Stromal cell of bone marrow (primary cell): ENCODE measurements at places on chromosomes 7 and 10.

DNA sequence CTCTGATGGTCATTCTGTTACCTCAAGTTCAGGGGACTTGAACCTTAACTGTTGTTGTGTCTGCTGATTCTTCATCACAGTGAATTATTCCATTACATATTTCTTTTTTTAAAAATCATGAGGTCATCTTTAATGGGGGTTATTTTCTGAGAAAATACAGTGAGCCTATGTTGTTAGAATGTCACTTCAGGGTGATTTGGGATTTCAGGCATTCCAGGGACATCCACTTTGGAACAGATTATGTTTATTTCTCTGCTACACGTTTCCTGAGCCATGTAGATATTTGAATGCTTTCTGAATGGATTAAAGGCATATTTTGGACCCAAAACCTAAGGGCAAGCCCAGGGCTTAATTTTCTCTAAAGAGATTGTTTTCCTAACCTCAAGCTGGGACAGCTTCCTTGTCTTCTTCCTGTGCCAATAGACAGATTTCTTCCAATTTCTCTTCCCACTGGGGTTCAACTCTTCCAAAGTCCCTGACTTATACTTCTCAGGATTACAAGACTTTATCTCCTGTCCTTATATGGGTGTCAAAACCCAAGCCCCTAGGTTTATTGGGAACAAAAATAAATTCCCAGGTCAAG is 271.7 kb downstream of the ARHGAP12 start:
- DNase-seq, result no peak

DNA sequence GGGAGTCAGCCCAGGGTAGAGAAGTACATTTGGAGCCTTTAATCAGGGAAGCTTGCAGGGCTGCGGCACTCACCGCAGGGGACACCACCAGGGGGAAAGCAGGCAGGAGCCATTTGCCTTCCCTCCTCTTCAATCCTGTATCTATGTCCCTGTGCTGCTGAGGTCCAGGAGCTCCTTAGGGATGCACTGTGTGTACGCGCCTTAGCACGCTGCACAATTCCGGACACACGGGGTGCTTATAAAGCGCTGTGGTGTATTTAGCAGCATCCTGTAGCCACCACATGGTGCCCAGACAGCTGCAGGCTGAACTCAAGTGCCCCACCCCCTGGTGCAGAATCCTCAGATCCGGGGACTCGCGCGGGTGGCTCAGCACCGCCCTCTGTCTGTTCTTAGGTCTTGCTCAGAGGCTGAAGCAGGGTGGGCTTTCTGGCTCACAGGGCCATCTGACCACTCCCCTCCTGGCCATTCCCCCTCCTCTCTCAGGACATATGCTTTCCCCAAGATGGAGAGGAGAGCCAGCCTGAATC is 421.4 kb downstream of the SDK1 start:
- DNase-seq, result no peak

DNA sequence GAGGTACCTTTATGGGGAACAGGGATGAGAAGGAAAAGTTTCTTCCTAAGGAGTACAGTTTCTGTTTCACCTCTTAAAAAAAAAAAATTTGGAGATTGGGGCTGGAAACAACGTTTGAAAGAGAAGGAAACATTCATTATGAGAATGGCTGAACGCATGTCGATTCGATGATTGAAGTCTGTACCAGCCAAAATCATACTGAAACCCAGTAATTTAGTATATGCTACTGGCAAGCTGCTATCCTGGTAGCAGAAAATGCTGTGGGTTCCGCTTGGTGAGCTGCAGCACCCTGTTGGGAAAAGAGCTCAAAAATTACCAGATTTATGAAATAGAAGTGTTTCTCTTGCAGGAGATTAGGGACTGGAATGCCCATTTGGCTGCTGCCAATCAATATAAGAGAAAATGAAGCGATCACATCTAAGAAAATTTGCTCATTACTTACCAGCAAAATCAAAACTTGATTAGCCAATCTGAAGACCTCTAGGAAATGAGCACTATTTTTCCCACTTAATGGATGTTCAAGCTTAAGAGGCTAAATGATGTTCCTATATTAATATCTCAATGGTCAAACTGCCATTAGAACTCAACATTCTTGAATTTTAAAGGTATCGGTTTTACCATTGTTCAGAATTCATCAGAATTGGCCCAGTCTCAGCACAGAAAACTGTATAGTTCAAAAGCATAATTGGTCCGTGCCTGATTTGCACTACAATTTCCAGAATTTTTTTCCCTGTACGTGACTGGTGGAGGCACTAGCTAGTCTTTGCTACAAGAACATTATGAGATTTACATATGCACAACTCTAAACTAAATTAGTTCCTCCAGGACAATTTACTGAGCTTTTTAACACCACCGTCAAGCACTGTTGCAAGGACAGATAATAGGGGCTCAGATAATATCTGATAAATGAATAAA is 1.2 kb upstream of the ITGB1 start:
- DNase-seq, result no peak

- no peak for DNase-seq
Observed at GRCh38 chr7:120373174-120373573, 100.2 kb downstream of the KCND2 start.

- DNase-seq, result no peak
Observed at GRCh38 chr7:75866489-75867389, 12.1 kb upstream of the RHBDD2 start.

GRCh38 chr7:22565315-22565811 is 65.4 kb upstream of the STEAP1B start:
- DNase-seq, result peak; percentile 84
